ENCODE measurements at places on chromosomes 1 and 21.
A peak's percentile ranks its signal among the peaks of the same experiment; 100 is the strongest.

DNA sequence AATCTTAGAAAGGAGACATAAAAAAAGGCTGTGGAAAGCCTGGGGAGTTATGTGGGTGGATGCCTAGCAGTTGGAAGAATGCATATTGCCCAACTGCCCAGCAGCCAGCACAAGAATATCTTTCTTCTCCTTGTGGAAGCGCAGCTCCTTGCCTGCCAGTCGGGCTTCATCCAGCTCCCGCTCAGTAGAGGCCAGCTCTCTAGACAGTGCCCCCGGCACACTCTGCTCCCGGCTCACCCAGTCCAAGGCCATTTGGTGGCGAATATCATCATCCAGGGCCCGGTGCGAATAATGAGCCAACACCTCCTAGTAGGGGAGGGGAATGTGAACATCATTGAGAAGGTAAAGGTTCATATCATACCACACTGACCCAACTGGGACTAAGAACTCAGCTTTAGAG, 9.0 kb upstream of the RBM8A start:
- DNase-seq: no peak

DNA sequence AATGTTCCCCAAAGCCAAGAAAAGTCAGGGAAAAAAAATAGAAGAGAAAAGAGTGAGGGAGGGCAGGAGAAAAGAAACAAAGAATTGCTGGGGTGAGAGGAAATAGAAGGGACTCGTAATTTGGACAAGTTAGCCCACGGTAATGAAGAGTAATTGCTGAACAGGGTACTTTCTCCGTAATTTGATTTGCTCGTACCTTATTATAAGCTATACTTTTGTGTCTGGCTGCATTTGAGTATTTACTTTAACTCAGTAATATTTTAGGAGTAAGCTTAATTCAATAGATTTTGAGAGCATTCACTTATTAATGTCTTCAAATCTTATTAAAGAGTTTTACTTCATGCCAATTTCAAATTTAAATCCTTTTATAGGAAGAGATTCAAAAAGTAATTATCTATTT, 527.5 kb downstream of the COL11A1 start:
- DNase-seq: no peak

- DNase-seq: no peak
Observed at GRCh38 chr1:207188901-207189300, 84.9 kb downstream of the C4BPA start.

DNA sequence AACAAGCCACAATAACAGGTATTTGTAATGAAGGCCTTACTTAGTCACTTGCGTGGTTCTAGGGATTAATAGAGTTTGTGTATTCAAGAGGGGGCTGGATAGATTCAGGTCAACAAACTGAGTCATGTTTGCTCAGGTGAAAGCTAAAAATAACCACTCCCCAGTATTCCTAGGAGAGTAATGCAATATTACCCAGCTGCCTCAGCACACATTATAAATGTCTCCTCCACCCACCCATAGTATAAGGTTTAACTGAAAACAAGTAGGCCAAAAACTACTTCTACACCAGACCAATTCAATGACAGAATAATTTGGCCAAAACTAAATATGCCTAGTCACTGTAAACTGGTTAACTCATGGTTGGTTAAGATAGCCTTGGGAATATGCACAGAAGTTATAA, 34.4 kb downstream of the WLS start:
- DNase-seq: peak; percentile 20

- DNase-seq: no peak
Observed at GRCh38 chr21:33437140-33437539, 33.9 kb downstream of the IFNGR2 start.

GRCh38 chr1:88502886-88503285, 181.2 kb upstream of the PKN2 start:
- DNase-seq: no peak

- peak; percentile 76 for DNase-seq
Observed at GRCh38 chr1:9784508-9785133, 39.1 kb downstream of the CLSTN1 start.

GRCh38 chr1:9271283-9271682, 21.4 kb upstream of the SPSB1 start:
- DNase-seq: no peak

DNA sequence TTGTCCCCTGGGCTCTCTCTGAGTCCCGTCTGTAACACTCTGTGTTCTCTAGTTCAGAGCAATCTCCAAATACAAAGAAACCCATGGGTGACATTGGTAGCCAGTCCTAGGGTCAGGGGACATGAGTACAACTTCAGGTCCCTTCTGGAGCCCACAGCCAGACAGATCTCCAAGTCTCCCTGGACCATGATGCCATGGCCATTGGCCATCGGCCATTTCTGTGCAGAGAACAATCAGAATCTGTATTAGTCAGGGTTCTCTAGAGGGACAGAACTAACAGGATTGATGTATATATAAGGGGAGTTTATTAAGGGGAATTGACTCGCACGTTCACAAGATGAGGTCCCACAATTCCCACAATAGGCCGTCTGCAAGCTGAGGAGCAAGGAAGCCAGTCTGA, 106.9 kb downstream of the AJAP1 start:
- DNase-seq: no peak

GRCh38 chr1:181712711-181713110, 229.4 kb downstream of the CACNA1E start:
- DNase-seq: no peak

GRCh38 chr1:159008744-159009188, 941 bp upstream of the IFI16 start:
- DNase-seq: no peak

Measured in lung microvascular endothelial cell (primary cell).